Muscle of leg (tissue), 16 donors: ENCODE measurements at places on chromosomes 5 and 9. TPM values are rescaled to one million over a fixed set of nuclear protein-coding genes. Genes with fewer than 3 reads are reported as not detected.

CNTNAP3B gene
- 8.4 TPM for total RNA-seq

ST8SIA4 gene
- 9.3 TPM for total RNA-seq

SLC24A2 gene
- 1.3 TPM for total RNA-seq

SPDL1 gene
- 11.6 TPM for total RNA-seq

NUDCD2 gene
- total RNA-seq, result 24.3 TPM

SCGB3A2 gene
- total RNA-seq, result not detected

ZNF608 gene
- 19.5 TPM for total RNA-seq

STOML2 gene
- 77.7 TPM for total RNA-seq

SLC4A9 gene
- 0.04 TPM for total RNA-seq

RAB3C gene
- total RNA-seq, result 0.13 TPM

ADAMTS2 gene
- total RNA-seq, result 28.7 TPM

FOXE1 gene
- not detected for total RNA-seq

LAMC3 gene
- 1.1 TPM for total RNA-seq

C6 gene
- 0.18 TPM for total RNA-seq

PCDHGA1 gene
- 0.44 TPM for total RNA-seq

LEAP2 gene
- 1.4 TPM for total RNA-seq

CTSV gene
- total RNA-seq, result 0.44 TPM

RGS7BP gene
- 5.3 TPM for total RNA-seq

RASGRF2 gene
- 0.40 TPM for total RNA-seq

NR5A1 gene
- not detected for total RNA-seq

CER1 gene
- total RNA-seq, result 0.22 TPM
